ENCODE measurements at places on chromosomes 5 and 9.

DNA sequence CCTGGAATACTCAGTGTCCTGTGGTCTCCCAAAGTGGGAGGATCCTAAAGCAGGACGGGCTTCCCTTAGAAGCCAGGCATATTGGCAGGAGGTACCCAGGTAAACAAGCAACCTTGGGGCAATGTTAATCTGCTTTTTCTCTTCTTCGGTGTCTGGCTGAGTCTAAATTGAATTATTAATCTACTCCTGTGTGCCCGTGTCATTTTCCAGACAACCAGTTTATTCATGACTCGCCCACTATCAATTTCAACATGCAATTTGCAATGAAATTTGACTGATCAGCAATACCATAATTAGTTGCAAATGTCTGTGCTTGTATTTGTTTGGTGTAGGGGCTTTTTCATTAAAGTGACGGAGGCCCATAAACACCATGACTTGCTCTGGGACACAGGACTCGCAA is 32.9 kb upstream of the JADE2 start:
- DNase-seq, result no peak

GRCh38 chr5:38878391-38879077 is 32.7 kb downstream of the OSMR start:
- DNase-seq, result no peak

DNA sequence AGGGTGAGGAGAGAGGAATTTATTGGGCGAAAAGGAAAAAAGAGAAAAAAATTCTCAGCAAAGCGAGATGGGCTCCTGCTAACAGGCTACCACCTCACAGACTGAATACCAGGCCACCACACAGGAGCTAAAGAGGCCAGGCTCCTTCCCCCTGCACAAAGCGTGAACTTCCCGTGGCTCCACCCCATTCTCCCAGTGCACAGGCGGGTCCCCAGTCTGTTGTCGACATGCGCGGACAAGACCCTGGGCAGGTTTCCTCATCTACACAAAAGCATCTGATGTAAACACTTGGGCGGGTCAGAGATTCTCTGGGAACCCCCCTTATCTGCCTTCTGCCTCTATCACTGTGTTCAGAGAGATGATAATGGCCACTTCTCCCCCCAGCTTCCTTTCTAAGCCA is 34.2 kb downstream of the IL31RA start:
- DNase-seq, result no peak

DNA sequence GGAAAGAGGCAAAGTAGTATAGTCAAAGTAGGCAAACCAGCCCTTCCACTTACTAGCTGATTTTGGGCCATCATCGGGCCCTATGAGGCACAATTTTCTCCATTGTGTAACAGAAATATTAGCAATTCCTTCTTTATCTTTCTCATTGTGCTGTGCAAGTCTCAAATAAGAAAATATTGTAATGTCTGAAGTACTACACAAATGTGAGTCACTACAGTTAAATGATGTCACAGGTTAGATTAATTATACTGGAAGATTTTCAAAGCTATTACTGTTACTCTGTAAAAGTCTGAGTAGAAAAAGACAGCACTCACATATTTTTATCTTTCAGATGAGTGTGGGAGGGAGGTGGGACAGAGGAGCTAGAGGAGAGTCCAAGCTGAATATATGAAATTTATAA is 12.4 kb upstream of the TMC1 start:
- no peak for DNase-seq

DNA sequence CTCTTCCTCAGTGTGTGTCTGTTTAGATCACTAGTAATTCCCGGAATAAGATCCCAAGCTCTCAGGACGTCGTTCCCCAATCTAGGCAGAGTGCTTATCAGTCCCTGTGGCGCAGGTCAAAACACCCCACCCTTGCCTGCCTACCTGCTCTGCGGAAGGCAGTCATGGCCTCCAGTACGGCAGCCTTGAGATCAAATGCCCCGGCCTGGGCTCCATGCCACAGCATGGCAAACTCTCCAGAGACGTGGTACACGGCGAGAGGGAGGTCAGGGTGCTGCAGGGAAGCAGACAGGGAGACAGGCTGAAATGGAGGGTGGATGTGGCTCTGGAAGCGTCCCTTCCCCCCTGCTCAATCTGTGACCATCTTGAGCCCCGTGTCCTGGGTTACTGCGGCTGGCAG is 12.0 kb upstream of the HDHD3 start:
- DNase-seq, result no peak

- DNase-seq, result no peak
Observed at GRCh38 chr5:109769597-109770291, 80.0 kb downstream of the MAN2A1 start.

All from CD4-positive, alpha-beta T cell treated with Interleukin-1 beta for 1 hour (primary cell).